Glutamatergic neuron (in vitro differentiated cells): ENCODE measurements at places on chromosomes 6 and 20.

DNA sequence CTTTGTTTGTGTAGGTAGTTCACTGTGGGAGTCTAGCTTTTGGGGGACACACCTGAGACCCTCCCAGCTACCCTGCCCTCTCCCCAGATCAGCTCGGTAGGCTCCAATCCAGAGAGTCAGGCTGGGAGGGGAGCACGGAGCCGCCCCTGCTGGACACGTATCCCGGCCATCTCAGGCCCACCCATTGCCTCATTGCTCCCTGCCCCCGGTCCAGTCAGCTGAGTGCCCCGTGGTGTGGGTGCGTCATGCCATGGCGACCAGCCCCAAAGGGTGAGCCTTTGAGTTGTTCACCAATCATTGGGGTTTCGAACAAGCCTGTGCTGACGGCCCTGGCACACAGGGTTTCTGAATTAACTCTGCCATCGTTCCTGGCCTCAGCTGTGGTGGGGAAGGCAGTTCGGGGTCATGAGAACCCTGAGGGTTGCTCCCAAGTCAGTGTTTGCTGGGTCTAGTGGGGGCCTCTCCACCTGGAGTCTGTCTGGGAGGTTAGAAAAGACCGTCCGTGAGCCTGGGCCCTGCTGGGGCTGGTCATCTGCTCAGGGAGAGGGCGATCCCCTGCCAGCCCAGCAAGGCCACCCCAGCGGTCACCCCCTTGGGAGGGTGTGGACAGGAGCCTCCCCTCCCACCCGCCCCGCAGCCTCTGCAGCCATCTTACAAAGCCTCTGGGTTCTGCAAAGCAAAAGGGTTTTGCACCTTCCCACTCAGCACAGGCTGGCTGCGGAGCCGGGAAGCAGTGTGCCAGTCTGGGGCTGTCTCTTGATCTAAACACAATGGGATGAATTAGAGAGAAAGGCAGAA lies 34.5 kb downstream of the NTSR1 start:
- peak; percentile 12 for DNase-seq

DNA sequence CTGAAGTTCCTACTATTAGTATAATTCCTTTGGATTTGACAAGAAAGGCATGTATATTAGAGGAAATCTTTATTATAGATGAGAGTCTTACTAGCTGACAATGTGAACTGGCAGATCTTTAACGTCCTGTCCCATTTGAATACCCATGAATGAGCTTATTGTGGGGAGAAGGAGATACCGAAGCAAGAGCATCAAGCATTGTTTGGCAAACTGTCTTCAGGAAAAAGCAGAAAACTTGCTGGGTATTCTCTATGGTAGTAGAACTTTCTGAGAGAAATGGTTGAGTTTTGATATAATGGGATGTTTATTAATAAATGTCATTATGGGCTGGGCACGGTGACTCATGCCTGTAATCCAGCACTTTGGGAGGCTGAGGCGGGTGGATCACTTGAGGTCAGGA lies 18.3 kb downstream of the RSPO3 start:
- no peak for DNase-seq

DNA sequence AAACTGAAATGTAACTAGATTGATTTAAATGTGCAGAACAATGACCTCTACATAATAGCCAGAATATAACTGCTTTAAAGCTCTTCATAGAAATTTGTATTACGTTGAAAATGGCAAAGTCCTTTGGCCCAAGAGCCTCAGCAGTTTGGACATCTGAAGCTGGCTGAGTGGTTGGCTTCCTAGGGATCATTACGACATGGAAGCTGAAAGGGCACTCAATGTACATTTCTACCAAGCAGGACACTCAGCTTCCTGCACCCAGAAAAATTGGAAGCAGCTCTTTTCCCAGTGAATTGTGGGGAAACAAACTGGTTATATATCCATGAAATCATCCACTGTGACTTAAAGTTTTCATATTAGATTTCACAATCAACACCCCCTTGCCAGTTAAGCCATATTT lies 40.2 kb upstream of the TNFRSF21 start:
- DNase-seq, result no peak

DNA sequence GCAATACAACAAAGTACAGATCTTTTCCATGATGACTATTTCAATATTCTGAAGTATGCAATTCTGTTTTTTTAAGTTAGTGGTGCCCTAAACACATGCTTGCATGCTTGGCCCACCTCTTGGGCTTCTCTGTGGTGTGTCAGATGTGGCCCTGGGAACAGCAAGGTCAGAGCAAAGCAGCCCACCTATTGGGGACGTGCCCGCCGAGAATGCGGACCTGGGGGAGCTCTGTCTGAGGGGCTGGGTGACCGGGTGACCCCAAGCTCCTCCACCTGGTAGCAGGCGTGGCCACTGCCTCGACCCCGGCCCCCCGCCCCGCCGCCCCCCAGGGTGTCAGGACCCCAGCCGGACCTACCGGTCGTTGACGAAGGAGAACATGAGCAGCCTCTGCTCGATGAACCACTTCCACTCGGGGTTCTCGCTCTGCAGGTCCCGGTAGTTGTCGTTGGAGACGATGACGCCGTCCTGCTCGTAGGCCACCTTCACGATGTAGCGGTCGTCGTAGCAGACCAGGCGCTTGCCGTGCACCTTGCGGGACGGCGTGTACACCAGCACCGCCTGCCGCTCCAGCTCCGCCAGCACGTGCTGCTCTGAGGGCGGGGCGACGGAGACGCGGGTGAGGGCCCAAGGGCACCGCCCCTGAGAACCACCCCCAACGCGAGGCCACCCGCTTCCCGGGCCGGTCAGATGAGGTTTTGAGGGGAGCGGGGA lies 28.3 kb downstream of the ZC3H12D start:
- no peak for DNase-seq

DNA sequence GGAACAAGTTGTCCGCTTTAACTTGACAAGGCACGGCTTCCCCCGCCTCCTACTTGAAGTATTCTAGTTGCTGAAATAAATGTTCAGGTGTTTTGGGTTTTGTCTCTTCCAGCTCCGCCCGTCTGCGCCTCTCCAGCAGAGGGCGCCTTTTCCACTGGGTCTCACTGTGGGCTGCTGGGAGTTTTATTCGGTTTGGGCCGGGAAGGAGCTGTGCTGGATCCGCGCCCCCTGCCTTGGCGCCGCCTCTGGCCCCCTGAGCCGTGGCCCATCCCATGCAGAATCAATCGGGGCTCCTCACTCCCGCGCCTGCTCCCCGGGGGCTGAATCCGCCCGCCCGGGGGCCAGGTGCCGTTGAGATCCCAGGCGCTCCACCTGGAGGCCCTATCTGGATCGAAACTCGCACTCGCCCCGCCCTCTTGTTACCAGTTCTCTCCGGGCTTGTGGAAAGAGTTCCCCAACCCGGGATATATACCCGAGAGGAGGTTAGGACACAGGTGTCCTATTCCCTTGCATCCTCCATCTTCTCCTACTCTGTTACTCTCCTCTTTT lies 51.0 kb upstream of the TCF21 start:
- DNase-seq, result peak; percentile 66

GRCh38 chr6:137787016-137787415 lies 80.0 kb upstream of the TNFAIP3 start:
- DNase-seq, result no peak

- no peak for DNase-seq
Measured at GRCh38 chr20:53324816-53325215, 268.8 kb downstream of the ZNF217 start.

DNA sequence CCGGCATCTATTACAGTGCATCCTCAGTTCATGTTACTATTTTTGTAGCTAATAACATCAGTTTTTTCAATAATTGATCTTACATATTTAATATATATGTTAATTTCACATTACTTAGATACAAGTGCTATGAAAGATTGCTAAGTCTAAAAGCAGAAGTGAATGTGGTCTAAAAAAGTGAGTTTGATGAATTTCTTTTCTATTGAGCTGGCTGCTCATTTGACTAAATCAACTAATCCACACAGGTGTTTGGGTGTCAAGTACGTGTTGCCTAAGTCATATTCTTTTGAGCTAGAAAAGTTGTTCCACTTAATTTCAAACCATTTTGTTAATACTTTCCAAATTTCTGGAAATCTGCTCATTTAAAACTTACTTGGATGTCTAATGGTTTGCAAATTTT lies 46.6 kb upstream of the EZR start:
- DNase-seq, result no peak

DNA sequence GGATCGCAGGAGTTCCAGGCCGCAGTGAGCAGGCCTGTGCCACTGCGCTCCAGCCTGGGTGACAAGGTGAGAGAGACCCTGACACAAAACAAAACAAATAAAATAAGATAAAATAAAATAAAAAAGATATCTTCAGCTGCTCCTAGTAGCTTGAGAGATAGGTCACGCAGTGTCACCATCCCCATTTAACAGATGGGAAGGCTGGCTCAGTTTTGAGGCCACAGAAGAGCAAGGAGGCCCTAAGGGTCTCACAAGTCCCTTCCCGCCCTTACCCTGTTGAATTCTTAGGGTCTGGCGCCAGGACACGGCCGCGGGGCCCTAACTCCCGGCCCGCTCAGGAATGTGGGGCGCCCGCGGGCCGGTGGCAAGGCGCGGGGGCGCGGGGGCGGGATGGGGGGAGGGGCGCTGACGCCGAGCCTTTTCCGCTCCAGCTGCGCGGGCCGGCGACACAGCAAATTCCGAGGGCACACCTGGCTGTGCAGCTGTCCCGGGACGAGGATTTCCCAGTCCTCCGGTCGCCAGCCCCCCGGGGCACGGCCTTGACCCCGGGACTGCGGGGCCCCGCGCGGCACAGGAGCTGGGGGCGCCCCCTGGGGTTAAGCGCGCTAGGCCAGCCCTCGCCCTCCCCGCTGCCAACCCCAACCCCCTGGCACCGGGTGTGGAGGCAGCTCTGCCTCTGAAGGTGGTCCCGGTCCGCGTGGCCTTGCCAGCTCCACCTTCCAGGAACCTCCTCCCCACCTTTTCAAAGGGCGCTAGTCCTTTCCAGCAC lies 10.3 kb upstream of the R3HDML start:
- no peak for DNase-seq

DNA sequence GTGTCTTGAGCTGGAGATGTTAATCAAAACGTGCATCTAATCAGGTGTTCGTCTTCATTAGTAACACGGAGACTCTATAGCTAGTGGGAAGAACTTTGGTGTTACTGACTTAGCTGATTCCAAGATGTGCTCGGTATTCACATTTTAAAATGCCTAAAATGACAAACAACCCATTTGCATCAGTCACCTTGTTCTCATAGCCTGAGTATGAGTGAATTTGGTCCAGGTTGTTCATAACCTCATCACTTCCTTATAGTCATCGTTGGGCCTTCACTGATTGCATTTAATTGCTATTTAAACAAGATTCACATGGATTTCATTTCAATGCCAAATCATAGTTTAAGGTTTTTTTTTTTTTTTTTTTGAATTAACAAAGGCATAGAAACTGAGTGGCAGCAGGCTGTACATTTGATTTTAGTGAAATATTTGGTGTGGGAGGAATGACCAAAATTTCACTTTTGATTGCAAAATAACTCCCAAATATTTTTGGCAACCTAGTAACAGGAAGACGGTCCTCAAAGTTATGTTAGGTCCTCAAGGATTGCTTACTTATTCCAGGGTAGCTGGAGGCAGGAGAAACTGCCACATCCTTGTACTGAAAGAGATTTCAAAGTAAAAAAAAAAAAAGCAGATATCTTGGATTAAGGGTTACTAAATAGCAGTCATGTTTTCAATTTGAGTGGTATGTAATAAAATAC lies 104.7 kb downstream of the JARID2 start:
- no peak for DNase-seq

DNA sequence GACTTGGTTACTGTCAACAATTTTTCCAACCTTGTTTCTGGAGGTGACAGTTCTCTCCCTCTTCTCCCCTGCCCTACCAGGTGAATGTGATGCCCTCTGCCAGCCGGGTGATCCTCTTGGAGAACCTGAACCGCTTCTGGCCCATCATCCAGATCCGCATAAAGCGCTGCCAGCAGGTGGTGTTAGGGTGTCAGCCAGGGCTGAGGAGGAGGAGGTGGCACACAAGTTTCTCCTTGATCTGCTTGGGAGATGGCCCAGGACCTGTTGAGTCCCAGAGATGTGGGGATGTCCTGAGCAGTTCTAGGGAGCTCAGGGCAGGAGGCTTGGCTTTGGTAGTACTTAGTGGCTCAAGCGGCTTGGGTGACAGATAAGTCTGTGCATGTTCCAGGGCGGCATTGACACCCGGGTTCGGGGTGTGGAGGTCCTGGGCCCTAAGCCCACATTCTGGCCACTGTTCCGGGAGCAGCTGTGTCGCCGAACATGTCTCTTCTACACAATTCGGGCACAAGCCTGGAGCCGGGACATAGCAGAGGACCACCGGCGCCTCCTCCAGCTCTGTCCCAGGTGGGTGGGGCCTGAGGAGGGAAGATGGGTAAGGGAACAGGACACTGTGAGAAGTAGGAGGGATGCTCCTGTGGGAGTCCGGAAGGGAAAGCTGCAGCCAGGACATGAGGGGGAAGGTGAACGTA lies 21.2 kb downstream of the CUL9 start:
- no peak for DNase-seq

DNA sequence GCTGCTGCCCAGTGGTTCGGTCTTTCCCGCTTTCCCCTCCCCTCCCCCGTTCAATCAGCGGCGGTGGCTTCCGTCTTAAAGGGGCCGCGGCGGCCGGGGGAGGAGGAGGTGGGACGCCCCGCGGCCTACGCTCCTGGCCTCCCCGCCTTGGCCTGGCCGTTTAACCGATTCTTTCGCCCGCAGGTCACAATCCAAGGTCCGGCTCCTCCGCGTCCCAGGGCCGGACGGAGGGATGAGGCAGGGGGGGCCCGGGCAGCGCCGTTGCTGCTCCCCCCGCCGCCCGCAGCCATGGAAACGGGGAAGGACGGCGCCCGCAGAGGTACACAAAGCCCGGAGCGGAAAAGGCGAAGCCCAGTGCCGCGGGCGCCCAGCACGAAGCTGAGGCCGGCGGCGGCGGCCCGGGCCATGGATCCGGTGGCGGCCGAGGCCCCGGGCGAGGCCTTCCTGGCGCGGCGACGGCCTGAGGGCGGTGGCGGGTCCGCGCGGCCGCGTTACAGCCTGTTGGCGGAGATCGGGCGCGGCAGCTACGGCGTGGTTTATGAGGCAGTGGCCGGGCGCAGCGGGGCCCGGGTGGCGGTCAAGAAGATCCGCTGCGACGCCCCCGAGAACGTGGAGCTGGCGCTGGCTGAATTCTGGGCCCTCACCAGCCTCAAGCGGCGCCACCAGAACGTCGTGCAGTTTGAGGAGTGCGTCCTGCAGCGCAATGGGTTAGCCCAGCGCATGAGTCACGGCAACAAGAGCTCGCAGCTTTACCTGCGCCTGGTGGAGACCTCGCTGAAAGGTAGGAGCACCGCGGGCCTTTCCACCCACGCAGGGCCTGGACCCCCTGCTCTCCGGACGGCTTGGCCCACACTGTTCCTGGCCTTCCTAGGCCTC lies 1.2 kb downstream of the STK35 start:
- DNase-seq, result peak; percentile 85

DNA sequence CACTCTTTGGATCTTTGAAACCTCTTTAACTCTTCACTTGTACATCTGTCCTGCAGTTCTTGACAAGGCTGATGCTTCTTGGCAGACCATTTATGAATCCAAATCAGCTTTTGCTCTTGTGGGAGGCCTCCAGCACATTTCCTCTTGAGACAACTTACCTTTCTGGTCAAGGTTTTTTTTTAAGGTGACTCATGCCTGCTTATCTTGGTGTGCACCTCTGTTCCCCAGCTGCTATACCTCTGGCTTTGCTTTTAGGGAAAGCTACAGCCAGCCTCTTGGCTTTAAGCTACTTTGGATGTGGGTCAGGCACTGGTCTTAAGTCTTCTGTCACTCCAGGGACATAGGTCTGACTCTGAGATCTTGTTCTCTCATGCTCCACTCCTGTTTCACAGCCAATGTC lies 106.5 kb downstream of the PHF3 start:
- DNase-seq, result no peak
